ENCODE measurements at places on chromosomes 5 and 9.

DNA sequence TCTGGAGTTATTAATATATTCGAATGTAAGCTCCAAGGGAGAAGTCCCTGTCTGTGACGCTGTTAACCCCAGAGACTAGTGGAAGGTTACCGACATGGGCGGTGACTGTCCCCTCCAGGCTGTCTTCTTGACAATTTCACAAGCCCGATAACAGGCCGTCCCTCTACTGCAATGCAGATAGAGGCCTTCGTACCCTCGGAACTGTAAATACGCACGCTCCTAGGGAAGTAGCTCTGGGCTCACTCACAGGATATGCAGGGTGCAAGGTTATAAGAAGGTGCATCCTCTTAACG, 680 bp upstream of the RFK start:
- no peak for DNase-seq

GRCh38 chr9:137227054-137227852, at the start of gene RNF224:
TSS of gene RNF224 (plus strand) at chr9:137227502. CDS start at chr9:137228336, 834 bp downstream.
- peak; percentile 87 for DNase-seq

- DNase-seq, result no peak
Observed at GRCh38 chr5:80884929-80885328, 75.2 kb upstream of the RASGRF2 start.

- no peak for DNase-seq
Observed at GRCh38 chr5:149860801-149861322, 83.7 kb downstream of the PDE6A start.

- DNase-seq, result no peak
Observed at GRCh38 chr9:109857336-109857735, 77.3 kb downstream of the PALM2AKAP2 start.

DNA sequence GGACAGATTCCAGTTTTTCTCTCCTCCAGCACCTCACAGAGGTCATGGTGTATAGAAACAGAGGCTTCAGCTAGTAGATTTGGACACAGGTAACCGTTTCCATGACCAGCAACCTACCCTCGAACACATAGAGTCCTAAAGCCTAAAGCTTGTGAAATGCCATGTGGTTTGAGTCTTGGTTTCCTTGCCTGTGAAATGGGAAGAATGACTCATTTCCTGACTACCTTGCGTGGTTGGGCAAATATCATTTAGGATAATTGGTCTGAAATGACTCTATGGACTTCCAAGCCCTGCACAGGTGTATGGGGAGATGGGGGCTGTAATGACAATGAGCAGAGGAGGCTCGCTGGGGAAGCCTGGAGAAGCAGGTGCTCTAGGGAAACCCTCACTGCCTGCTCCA, 134.6 kb downstream of the TTLL11 start:
- DNase-seq, result no peak

- no peak for DNase-seq
Observed at GRCh38 chr5:159324986-159325385, 5.3 kb downstream of the IL12B start.

DNA sequence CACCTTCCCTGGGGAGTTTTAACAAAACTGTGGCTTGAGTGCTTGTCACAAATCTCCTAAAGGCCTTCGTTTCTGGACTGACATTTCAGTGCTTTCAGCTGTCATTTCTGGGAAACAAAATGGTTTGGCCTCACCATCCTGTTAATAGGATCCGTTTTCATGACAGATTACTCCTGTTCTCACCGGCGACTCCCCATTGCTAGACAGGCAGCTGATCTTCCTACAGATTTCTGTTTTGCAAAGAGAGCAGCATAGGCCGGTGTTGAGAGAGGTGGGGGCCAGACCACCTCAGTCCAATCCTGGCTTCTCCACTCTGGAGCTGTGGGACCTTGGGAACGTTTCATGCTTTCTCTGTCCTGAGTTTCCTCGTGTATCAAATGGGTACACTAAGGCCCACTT, 75.5 kb upstream of the OTULINL start:
- no peak for DNase-seq

DNA sequence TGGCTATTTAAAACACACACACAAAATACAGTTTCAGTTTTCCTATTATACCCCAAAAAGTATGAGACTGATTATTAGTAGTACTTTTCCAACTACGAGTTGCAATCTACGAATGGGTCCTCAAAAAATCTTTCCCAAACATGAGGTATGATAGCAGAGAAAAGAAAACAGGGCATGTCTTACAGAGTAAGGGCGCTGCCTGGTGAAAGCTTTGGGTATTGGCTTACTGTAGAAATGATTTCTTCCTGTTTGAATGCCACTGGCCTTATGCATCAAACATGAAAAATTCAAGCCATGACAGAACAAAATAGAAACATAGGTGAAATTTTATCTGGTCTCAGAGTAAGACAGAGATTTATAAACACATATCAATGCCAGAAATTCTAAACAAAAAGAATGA, 448.0 kb downstream of the SPOCK1 start:
- DNase-seq, result no peak

DNA sequence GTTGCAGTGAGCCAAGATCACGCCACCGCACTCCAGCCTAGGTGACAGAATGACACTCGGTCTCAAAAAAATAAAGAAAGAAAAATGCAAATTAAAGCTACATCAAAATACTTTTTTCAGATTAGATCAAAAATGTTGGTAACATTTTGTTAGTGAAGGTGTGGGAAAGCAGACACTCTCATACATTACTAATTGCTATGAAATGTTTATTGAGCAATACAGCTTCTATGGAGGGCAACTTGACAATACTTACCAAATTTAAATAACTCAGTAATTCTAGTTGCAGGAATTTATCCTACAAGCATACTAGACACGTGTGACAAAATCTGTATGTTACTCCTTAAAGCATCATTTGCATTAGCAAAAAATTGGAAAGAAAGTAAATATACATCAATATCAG, 4.1 kb downstream of the TRIM23 start:
- no peak for DNase-seq
